ENCODE measurements at places on chromosomes 6 and 20.

DNA sequence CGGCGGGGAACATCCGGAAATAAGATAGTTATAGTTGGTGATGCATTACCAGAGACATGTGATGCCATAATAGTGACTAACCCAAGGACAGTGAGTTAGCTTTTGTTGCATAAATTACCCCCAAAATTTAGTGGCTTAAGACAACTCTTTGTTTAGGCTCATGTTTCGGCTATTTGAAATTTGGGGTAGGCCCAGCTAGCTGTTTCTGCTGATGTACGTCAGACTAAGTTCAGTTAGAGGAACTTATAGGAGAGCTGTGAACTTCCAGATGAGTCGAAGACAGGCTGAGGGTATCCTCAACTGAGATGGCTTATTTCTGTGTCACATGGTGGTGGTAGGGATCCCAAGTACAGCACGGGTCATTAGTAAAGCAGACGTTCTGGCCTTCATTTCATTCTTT lies 366.5 kb downstream of the PLCB1 start:
- no peak for DNase-seq

- DNase-seq: no peak
These were observed 27.4 kb downstream of the ANKS1A start for GRCh38 chr6:34916348-34916967.

GRCh38 chr6:56794421-56794820 lies 151.7 kb upstream of the DST start:
- DNase-seq: peak; percentile 44

- no peak for DNase-seq
These were observed 258.3 kb downstream of the ANKRD60 start for GRCh38 chr20:57970116-57970515.

- DNase-seq: no peak
These were observed 19.3 kb downstream of the TOP1 start for GRCh38 chr20:41047975-41048305.

DNA sequence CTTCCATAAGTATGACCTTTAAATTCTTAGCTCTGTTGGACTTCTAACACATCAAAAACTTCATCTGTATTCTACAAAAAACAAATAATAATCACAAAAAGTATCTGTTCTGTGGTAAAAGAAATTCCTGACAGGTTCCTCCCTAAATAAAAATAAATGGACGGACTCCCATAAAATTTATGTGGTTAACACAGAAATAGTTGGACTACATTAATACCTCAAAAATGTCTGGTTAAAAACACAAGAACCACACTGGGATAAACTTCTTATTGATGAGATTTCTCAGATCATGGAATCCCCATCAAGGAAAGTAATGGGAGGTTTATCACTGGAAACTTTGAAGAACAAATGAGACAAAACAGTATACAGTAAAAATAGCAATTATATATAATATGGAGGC lies 172.4 kb downstream of the MOXD1 start:
- DNase-seq: no peak

- no peak for DNase-seq
These were observed 189.3 kb downstream of the ERMARD start for GRCh38 chr6:169940481-169941271.
